Activated CD4-positive, alpha-beta T cell treated with anti-CD3 and anti-CD28 coated beads for 4 hours (primary cell): ENCODE measurements at places on chromosomes 3 and 15.
A peak's percentile ranks its signal among the peaks of the same experiment; 100 is the strongest.

DNA sequence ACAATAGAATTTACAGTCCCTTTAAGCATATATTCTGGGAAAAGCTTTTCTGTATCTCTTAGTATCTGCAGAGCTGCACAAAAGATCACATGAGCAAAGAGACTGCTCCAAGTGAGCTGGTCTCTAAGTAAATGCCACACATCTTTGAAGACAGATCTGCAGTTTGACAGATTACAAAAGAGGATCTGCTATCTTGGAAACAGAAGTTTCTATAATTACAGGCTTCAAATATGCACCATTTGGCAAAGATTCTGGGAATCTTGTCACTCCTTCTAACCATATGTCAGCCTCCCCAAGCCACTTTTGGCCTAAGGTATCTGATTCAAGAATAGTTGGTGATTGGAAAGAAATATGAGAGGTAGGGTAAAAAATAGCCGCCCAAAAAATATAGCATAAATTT is 9.6 kb upstream of the CFAP44 start:
- DNase-seq: no peak

GRCh38 chr15:70299931-70300869 is 202.5 kb upstream of the TLE3 start:
- DNase-seq: peak; percentile 71

DNA sequence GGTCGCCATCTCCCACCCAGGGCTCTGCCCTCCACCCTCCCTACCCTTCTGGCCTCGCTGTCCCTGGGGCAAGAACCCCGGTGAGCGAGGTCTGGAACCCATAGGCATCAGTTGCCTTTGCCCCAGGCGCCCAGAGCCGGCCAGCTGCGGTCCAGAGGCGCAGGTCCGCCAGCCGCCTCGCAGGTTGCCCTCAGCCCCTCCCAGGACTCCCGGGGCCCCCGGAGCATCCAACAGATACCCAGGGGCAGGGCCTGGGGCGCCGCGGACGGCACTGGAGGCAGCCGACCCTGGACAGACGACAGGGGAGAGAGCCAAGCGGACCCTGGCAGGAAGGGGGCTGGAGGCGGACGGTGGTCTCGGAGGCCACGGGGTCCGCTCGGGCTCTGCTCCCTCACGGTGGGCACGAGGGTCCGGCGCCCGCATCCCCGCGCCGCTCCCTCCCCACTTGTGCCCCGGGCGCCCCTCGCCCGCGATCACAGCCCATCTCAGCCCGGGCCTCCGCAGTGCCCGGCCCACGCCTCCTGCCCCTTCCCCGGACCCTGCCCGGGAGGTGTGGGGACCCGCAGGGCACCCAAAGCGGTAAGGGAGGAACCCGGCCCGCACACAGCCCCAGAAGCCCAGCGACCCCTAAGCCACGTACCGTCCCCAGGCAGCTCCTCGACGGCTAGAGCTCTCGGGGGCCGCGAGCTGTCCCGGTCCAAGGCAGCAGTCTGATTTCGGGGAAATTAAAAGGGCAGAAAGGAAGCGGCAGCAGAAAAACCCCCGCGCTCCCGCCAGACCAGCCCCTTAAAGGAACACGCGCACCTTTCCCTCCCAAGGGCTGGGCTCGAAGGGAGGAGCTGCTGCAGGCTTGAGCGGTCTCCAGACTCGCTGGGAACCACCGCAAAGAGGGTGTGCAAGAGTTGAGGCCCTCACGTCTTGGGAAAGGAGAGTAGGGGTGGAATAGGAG is at the start of gene HAPLN3:
Gene HAPLN3, minus strand, starts transcription at position 726 of the 949 bp plus-strand sequence. CDS start 8,246 bp downstream, outside the sequence.
- peak; percentile 73 for DNase-seq

DNA sequence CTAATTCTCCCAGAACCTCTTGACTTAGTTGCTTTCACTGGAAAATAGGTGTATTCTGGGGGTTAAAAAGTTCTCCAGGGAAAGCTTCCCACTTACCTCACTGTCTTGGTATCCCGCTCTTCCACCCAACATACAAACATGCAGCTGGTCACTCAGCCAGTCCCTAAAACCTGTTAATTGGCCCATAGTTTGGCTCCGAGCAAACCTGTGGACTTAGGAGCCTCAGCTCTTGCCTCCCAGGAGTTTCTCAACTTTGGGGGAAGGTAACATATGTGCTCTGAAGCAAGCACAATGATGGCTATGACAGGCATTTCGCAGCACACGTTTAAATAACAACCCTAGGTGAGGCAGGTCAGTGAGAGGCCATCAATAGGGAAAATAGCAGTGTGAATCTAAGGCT is 25.8 kb upstream of the LRRFIP2 start:
- no peak for DNase-seq

- no peak for DNase-seq
Observed at GRCh38 chr3:152444029-152444641, 175.4 kb downstream of the MBNL1 start.

GRCh38 chr3:194702545-194702944 is 16.9 kb downstream of the FAM43A start:
- DNase-seq: no peak

GRCh38 chr3:149494022-149494758 is 19.7 kb downstream of the TM4SF4 start:
- DNase-seq: peak; percentile 11

- no peak for DNase-seq
Observed at GRCh38 chr3:4985330-4986174, 6.3 kb downstream of the BHLHE40 start.

GRCh38 chr3:10017636-10018292 is 8.5 kb upstream of the FANCD2 start:
- DNase-seq: no peak

- DNase-seq: no peak
Observed at GRCh38 chr3:138197058-138197457, 10.0 kb downstream of the ARMC8 start.

DNA sequence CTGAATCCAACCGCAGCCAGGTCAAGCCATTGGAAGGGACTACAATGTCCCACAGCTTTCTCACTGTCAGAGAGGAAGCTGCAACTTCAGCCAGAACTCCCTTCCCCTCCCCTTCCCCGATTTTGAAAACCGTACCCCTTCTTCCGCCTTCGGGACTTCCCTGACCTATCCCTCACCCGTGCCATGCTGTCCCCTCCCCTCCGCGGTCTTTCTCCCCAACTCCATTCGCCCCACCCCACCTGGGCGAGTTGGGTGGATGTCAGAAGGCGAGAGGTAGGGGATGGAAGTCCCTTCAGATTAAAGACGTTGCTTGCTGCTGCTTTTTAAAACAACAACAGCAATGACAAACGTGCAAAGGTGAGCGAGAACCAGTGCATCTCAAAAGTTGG is 723 bp downstream of the CPNE4 start:
- no peak for DNase-seq

DNA sequence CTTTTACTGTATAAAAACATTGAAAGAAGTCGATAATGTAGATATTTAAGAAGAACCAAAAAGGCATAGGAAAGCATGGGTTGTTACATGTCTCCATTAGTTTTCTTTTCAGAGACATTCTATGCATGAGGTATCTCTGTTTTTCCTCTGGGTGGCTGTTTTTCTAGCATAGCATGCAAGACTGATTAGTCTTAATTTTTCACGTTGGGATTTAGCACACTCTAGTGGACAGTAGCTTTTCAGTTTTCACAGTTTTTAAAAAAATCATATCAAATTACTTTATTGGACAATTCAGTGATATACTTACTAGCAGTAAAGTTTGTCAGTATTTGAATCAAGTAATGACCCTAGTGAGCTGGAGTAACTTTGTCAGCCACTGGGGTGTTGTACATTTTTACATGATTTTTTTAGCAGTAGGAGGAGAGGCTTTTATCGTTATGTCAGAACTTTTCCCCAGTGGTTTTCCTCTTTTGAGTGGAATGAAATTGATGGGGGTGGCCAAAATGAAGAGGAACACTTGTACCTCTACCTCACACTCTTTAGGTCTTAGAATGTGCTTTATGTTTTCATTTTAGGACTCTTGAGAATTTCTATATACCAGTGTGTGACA is 57.2 kb downstream of the SEC22A start:
- no peak for DNase-seq

DNA sequence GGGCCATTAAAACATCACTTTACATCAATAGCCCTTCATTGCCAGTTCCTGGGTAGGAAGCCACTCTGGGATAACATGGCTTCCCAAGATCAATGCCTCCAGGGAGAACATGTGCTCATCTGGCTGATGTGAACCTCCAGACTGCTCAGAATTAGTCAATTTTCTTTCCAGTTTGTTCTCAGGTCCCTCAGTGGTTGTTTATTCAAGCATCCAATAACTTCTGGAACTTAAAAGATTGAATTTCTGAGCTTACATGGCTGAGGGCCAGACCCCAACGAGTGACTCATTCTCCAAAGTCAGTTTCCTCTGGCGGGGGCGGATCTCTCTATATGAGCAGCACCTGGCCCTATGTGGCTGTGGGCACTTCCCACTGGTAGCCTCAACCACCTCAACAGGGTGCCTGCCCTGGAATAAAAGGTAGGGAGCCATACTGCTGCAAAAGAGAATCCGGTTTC is 34.0 kb downstream of the LYZL4 start:
- DNase-seq: peak; percentile 20

GRCh38 chr3:51398595-51399310 is 7.7 kb downstream of the RBM15B start:
- no peak for DNase-seq

DNA sequence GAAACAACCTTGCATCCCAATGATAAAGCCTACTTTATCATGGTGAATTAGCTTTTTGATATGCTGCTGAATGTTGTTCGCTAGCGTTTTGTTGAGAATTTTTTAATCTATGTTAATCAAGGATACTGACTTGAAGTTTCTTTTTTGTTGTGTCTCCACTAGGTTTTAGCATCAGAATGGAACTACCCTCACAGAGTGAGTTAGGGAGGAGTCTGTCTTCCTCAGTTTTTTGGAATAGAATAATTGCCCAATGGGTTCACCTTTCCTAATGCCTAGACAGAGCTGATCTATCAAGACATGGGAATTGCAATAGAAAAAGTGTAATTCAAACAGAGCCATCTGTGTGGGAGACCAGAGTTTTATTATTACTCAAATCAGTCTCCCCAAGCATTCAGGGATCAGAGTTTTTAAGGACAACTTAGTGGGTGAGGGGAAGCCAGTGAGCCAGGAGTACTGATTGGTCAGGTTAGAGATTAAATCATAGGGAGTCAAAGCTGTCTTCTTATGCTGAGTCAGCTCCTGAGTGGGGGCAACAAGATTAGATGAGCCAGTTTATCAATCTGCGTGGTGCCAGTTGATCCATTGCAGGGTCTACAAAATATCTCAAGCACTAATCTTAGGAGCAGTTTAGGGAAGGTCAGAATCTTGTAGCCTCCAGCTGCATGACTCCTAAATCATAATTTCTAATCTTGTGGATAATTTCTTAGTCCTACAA is 237.4 kb upstream of the PPP2R3A start:
- DNase-seq: no peak

- no peak for DNase-seq
Observed at GRCh38 chr3:167033866-167034265, 346.2 kb downstream of the ZBBX start.
